HL-60 (cell line): ENCODE measurements at places on chromosomes 16 and 17.
A peak's percentile ranks its signal among the peaks of the same experiment; 100 is the strongest.

GRCh38 chr17:81256616-81257015 lies 17.5 kb downstream of the NDUFAF8 start:
- no peak for DNase-seq

DNA sequence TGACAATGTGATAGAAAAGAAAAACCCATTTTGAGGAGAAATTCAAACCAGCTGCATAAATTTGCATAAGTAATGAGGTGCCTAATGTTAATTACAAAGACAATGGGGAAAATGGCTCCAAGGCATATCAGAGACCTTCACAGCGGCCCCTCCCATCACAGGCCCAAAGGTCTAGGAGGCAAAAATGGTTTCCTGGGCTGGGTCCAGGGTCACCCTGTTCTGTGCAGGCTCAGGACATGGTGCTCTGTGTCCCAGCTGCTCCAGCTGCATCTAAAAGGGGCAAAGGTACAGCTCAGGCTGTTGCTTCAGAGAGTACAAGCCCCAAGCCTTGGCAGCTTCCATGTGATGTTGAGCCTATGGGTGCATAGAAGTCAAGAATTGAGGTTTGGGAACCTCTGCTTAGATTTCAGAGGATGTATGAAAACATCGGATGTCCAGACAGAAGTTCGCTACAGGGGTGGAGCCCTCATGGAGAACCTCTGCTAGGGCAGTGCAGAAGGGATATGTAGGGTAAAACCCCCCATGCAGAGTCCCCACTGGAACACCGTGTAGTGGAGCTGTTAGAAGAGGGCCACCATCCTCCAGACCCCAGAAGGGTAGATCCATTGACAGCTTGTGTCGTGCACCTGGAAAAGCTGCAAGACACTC lies 40.6 kb downstream of the IKZF3 start:
- no peak for DNase-seq

DNA sequence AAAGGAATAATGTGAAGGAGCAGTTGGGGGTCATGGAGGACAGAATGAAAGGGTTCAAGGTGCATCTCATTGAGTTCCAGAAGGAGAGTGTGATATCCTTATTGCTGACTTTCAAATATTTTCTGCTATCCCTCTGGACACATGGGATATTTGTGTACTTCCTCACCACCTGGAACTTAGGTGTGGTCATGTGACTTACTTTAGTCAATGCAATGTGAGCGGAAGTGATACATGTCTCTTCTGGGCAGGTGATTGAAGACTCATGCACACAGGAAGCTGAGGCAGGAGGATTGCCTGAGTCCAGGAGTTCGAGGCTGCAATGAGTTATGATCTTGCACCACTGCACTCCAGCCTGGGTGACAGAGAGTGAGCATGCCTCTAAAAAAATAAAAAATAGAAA lies 36.7 kb upstream of the TANC2 start:
- no peak for DNase-seq

- DNase-seq, result no peak
Measured at GRCh38 chr16:65666132-65666941, 544.5 kb upstream of the CDH11 start.

- DNase-seq, result peak; percentile 53
Measured at GRCh38 chr17:82781894-82782274, 30.0 kb downstream of the TBCD start.

- no peak for DNase-seq
Measured at GRCh38 chr17:12664894-12665262, 812 bp upstream of the MYOCD start.

GRCh38 chr17:39360537-39360936 lies 40.9 kb downstream of the FBXL20 start:
- no peak for DNase-seq

- DNase-seq, result no peak
Measured at GRCh38 chr16:81565321-81566028, 120.9 kb downstream of the CMIP start.

DNA sequence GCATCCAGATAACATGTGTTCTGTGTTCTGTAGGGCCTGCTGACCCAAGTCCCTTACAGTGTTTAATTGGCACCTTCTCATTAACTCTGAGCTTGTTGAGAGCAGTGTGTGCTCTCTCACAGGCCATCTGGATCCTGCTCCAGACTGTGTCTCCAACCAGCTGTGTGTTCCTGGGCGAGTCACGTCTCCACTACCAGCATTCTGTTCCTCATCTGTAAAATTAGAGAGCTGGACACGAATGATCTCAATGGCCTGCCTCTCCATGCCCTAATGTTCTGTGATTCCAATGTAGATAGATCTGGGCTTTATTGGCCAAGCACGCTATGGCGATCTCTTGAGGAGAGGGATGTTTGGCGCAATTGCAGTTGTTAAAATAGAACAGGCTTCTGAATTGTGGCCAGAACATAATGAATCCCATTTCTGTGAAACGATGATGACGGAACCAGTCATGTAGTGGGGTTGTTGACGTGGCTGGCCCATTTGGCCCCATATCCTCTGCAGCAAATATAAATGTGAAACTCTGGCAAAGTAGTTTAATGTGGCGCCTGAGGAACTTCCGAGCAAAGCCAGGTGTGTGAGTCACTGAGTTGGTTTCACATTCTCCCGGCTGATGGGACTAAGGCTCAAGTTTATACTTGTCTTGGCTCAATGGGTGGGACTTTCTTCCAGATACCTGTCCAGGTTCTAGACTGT lies 22.2 kb downstream of the TBX4 start:
- no peak for DNase-seq

- peak; percentile 28 for DNase-seq
Measured at GRCh38 chr16:89863741-89864526, 9.5 kb upstream of the TCF25 start.

DNA sequence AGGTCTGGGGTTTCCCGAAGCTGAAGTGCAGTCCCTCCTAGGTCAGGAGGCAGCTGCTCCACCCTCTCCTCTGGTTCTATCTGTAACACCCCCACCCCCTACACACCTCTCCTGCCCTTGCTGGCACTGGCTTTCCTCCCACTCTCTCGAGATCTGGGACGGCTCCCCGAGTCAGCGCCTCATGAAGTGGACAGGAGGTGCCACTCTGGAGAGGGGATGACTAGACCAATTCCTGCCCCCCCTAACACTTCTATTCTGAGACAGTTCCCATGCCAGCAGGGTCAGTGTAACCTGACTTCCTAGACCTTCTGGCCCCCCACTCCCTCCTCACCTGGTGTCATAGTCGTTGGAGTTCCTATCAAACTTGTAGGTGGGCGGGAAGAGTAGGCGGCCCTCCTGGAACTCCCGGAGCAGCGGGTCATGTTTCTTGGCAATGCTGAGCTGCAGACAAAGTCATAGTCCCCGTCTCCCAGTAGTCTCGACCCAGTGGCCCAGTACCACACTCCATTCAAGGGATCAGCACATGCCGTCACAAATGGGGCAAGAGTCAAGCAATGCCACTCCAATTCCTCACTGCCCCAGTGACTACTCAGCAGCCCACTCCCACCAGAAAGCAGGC lies 9.7 kb downstream of the INPP5K start:
- DNase-seq, result no peak

- no peak for DNase-seq
Measured at GRCh38 chr17:64780096-64781013, 118.2 kb upstream of the SMURF2 start.

DNA sequence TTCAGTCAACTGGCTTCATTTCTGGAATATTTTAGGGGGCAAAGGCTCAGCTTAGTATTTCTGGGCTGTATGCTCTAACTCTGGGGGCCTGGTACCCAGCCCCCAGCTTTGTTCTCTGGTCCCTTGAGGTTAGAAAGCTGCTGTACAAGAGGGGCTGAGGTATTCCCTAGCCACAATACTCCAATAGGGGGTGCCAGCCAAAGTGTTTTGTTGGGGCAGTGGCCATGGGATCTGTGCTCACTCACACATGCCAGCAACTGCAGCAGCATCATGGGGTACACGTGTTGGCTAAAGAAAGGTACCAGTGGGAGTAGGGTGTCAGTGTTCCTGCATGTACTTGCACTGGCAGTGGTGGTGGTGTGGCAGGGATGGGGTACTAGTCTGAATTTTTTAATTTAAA lies 257.3 kb downstream of the CA10 start:
- DNase-seq, result no peak

GRCh38 chr16:1924095-1924494 lies 5.9 kb upstream of the HS3ST6 start:
- no peak for DNase-seq

GRCh38 chr16:48575471-48576050 lies 34.4 kb downstream of the N4BP1 start:
- no peak for DNase-seq

- DNase-seq, result no peak
Measured at GRCh38 chr16:88746506-88746905, 38.5 kb downstream of the PIEZO1 start.

DNA sequence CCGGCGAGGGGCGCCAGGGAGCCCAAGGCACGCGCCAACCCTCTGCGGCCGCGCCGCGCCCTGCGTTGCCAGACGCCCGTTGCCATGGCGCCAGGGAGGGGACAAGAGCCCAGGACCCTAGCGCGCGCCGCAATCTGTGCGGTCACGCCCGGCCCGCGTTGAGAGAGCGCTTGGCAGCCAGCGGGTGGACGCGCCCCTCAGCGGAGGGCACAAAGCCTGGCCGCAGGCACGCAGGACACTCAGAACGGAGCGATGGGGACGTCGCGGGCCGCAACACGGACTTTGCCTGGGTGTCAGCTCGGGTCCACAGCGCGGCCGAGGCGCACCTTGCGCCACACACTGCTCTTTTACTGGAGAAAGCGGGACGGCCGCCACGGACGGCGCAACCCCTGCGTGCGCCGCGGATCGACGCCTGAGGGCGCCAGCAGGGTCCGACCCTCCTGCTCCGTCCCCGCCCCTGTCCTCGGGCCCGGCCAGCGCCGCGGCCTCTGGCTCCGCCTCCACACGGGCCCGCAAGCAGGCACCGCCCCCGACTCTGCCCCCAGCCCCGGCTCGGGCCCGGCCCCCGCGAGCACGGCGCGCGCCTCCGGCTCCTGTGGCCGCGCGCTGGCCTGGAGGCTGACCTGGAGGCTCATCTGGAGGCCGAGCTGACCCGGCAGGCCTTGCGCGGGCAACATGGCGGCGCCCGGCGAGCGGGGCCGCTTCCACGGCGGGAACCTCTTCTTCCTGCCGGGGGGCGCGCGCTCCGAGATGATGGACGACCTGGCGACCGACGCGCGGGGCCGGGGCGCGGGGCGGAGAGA lies at the start of gene GFER:
Gene GFER (plus strand): TSS at position 650 of the 803 bp plus-strand sequence. CDS start 26 bp downstream, at position 676.
- no peak for DNase-seq

- no peak for DNase-seq
Measured at GRCh38 chr17:79595471-79595870, 15.4 kb downstream of the RBFOX3 start.

DNA sequence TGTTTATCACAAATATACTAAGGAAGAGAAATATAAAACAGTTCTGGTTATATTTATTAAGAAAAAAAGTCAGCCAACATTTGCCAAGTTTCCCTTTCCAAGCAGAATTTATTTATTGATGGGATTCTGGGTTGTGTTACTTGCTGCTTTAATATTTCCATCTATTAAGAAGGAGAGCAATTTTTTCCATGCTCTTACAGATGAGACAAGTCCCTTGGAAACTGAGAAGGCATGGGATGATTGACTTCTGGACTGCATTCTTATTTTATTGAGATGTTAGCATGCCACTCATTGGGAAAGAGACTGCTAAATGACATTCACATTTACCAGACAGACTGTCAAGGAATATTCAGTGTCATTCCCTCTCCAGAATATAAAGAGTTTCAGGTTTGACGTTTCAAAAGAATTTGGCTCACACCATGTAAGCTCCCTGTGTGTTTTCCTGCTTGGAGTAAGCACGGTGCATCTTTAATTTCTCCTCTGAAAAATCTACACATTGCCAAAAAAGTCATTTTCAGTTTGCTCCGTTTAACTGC lies 1565.2 kb upstream of the GOT2 start:
- no peak for DNase-seq

DNA sequence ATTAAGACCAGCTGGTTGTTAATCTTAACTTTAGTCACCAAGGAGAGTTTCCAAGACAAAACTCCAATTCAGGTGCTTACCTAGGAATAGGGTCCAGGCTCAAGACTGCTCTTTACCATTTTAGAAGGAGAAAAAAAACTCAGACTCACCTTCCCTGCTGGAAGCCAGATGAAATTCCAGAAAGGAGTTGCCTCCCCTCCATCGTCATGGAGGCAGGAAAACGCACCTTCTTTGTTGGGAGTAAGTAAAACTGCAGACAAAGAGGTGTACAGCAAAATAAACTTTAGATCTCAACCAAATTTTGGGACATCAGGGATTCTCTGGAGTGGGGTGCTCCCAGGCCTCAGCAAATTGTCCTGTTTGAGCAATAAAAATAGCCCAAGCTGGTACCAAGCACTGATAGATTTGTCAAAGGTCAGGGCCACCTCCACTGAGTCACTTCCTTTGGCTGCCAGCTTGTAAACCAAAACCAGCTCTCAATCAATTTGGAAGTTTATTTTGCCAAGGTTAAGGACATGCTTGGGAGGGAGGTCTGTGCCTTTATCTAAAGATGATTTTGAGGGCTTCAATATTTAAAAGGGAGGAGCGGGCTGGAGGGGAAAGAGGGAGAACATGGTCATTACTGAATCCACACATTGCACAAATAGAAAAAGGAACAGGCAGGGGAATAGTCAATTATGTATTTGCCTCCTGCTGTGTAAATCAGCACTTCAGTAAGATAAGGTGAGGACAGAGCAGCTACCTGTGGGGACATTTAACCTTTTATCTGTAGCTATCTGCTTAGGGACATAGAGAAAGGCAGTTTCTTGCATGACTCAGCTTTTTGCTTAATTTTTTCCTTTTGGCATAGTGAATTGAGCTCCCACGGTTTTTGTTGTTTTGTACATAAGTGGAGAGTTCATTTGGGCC lies 1.5 kb upstream of the ALDH3A2 start:
- DNase-seq, result peak; percentile 1

GRCh38 chr17:54900457-54901229 lies at the start of gene TOM1L1:
Gene TOM1L1 (plus strand): TSS chr17:54900852. CDS start chr17:54900866, 14 bp downstream.
- peak; percentile 26 for DNase-seq

DNA sequence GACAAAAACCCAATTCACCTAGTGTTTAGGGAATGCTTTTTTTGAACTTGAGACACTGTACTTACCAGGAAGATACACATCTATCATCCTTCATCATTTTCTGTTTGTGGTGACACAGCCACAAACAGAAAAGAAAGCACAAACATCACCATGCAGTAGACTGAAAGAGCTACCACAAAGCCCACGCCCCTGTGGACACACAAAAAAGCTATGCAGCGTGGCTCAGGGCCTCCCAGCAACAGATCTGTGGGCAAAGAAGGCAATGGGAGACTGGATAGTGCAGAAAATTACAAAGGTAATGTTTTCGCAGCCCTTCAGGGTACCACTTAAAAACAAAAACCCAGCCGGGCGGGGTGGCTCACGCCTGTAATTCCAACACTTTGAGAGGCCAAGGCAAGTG lies 9.6 kb downstream of the COTL1 start:
- DNase-seq, result no peak

GRCh38 chr17:9074131-9074530 lies 52.8 kb downstream of the NTN1 start:
- DNase-seq, result no peak

- no peak for DNase-seq
Measured at GRCh38 chr16:69176033-69176800, 10.7 kb upstream of the SNTB2 start.
